ENCODE measurements at places on chromosomes 12 and 14.

DNA sequence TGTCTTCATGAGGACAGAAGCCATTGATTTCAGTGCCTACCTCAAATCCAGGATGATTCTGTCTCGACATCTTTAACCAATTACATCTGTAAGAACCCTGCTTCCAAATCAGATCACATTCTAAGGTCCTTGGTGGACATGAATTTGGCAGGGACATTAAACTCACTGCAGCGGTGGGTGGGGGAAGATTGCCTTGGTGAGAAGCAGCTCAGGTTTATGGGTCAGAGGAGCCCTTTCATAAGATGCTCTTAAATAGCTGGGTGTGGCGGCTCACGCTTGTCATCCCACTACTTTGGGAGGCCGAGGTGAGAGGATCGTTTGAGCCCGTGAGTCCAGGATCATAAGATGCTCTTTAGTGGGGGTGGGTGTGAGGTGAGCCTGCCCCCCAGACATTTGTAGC lies 42.9 kb downstream of the ELK3 start:
- DNase-seq = no peak

GRCh38 chr14:63182968-63183367 lies 21.3 kb upstream of the RHOJ start:
- no peak for DNase-seq

DNA sequence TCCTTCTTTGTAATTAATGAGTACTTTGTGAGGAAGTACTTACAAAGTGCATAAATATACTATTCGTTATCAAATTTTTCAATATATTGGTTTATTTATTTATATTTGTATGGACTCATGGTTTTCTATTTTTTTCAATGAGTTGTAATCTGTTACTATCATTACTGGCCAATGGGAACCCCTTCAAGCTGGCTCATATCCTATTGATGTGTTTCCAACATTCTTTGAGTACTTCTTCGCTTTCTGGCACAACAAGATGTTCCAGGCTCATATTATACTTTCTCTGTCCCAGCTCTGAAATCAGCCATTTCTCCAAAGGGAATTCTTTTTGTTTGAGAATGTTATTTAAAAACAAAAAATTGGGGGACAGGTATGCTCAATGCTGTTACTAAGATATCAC lies 17.5 kb downstream of the YBX3 start:
- no peak for DNase-seq

DNA sequence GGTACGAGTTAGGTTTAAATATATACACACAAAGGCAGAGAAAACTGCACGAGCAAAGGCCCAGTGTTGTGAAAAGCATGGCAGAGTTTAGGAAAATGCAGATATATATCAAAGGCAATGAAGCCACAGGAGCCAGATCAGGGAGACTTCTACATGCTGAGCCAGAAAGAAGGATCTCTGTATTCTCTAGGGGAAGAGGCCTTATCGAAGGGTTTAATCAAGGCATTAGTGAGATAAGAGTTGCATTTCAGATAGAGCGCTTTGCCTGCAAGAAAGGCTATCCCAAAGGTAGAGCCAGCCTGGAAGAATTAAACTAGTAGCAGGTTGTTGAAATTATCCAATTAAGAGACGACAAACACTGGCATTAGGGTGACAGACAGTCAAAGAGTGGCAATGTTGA lies 7.6 kb downstream of the PTPRO start:
- DNase-seq = no peak

GRCh38 chr12:19739195-19739776 lies 300.0 kb downstream of the AEBP2 start:
- DNase-seq = peak; percentile 5

- no peak for DNase-seq
Measured at GRCh38 chr14:68718023-68718990, 74.6 kb downstream of the ZFP36L1 start.

DNA sequence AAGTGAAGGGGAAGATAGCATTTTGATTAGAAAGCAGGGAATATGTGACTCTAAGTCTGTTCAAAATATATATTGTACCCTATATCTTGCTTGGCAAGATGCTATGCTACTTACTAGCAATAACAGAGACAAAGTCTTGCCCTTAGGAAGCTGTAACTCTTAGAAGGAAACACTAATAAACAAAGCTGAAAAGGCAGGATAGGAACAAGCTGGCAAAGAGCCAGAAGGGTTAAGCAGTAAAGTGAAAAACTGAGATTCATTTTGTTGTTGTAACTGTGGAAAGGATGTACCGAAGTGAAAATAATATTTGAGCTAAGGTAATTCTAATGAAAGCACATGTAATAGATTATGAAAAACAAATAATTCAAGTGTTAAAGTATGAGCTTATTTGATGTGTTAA lies 527.1 kb upstream of the FLRT2 start:
- DNase-seq = no peak

GRCh38 chr14:61387076-61387475 lies 65.7 kb downstream of the PRKCH start:
- no peak for DNase-seq

DNA sequence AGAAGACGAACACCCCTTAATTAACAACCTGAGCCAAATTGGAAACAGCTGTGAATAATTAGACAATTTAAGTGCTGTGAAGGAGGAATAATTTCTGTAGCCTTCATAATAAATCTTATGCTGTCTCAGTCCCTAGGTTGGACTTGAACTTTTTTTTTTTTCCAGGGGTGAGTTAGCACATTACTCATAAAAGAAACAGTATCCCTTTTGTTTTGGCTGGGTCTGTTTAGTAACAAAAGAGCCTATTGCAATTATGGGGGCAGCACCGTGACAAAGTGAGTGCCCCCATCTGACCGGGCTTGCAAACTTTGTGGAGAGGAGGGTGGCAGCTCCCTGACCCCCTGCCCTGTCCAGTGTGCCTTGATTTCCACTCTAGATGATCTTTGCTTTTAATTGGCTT lies 167.4 kb downstream of the DICER1 start:
- no peak for DNase-seq

DNA sequence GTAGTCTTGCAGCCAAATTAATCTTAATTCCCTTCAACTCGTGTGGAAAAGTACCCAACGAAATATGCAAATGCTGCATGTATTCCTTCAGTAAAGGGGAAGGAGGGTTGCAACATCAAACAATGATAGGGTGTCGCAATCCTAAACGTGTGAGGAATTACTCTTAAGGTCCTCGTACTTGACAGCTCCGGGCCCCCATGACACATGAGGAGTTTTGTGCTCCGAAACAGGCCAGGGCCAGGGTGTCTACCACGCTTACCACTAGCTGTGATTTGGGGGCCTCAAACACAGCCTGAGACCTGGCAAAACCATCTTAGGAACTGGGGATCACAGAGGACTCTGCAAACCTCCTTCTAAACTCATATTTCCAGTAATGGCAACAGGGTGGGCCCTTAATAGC lies 20.4 kb downstream of the FOS start:
- DNase-seq = no peak

DNA sequence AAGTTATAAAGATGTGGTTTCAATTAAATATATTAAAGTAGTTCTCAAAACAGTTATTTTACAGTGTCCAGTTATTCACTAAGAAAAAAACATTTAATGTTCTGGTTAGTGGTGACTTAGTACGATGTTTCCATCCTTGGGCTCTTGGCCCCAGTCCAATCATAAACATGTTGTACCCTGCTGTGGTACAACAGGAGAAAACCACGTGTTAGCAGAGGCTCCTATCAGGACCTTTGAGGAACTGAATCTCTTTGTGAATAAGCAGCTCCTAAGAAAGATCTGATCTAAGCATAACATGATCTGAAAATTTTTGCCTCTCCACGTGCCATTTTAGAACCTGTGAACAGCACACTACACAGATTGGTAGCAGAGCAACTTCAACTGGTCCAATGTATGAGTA lies 234.0 kb downstream of the SYT1 start:
- no peak for DNase-seq

DNA sequence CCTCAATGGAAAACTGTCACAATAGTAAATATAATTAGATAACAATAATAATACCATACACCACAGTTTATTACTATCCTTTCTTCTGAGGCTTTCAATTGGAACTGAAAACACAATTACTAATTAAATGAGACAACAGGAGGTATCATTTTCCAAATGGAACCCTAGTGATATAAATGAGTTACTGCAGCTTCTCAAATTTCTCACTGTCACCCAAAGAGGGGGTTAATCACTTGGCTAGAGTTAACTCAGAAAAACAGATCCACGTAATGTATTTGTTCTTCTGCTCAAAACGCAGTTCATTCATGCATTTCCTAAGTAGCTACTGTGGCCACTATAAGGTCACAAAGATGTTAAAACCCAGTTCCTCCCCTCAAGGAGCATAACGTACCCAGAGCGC lies 120.9 kb upstream of the FOXN3 start:
- DNase-seq = no peak

- DNase-seq = no peak
Measured at GRCh38 chr14:36773136-36773540, 111.5 kb downstream of the PAX9 start.

DNA sequence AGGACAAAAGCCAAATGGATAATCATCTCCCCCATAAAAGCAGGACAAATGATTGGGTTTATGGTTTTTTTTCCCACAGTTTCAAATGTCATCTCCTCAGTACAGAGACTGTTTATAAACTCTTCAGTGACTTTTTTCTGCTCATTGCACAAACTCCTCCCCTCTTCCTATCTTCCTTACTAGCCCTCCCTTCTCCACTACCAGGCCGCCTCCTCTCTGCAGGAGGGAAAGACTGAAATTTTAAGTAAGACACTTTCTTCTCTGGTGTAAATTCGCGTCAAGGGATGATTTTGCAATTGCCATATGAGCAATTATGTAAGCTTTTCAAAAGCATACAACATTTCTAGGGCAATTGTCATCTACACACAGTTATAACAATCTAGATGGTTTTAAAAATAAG lies 37.0 kb downstream of the BTG1 start:
- no peak for DNase-seq

DNA sequence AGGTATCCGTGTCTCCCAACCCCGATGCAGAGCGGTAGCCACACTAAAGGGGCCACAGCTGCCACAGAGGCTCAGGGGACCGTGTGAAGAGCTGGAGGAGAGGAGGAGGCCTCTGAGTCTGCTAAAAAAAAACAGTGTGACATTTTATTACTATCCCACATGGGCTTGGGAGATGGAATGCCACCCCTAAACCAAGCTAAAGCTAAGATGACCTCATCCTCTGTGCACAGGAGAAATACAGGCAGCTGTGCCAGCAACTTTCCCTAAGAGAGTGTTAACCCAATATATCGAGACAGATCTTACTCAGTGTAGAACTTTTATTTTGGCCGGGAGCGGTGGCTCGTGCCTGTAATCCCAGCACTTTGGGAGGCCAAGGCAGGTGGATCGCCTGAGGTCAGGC lies 18.0 kb downstream of the BCL2L14 start:
- DNase-seq = no peak

- no peak for DNase-seq
Measured at GRCh38 chr14:31127690-31128089, 79.9 kb downstream of the HECTD1 start.

GRCh38 chr12:117528538-117528937 lies 167.1 kb upstream of the NOS1 start:
- no peak for DNase-seq

GRCh38 chr12:96590970-96591369 lies 101.6 kb downstream of the CFAP54 start:
- no peak for DNase-seq

DNA sequence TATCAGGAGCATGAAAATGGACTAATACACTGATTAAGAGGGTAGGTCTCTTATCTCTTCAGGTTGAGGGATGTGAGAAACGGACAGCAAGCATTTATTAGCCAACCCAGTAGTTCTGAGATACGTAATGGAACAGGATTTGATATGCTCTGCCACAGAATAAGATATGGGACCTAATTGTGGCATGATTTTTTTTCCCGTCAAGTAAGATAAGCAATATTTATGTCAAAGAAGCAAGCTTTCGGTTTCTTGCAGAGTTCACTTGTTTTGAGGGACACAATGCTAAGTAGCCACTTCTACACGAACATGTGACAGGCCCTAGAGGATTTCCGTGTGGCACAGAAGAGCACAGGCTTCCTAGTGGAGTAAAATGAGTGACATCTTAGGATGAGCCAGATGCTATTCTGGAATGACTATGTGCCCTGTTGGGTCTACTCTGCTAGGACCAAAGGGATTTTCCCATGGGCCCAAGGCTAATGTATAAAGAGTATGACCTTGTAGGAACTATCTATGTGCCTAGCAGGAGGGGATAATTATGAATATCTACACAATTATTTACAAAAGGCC lies 57.9 kb downstream of the SLC38A1 start:
- DNase-seq = no peak

DNA sequence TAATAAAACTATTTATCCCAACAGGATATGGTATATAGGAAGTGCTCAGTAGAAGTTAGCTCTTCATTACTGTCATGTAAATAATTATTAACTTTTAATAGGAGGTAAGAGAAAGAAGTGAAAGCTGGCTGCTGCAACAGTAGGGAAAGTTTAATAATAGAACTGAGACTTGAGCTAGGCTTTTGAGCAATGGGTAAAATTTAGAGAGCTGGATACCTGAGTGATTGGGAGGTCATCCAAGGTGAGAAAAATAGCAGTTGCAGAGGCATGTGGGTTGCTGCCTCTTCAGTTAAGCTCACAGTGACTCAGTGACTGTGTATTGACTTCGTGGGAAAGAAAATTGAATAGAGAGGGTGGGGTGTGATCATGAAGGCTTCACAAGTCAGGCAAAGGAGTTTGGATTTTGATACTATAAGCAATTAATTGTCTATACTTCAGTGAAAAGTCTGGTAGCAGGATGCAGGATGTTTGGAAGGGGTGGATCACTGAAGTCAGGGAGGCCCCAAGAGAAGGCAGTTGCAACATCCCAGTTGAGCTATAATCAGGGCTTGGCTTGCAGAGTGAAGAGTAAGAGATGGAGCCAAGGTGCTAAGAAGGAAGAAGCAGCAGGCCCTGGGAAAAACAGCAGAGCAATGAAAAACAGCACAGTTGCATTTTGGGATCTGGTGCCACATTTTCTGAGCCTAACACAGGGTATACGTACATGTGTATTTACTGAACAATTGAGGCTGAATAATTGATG lies 172.0 kb upstream of the FRMD6 start:
- no peak for DNase-seq

DNA sequence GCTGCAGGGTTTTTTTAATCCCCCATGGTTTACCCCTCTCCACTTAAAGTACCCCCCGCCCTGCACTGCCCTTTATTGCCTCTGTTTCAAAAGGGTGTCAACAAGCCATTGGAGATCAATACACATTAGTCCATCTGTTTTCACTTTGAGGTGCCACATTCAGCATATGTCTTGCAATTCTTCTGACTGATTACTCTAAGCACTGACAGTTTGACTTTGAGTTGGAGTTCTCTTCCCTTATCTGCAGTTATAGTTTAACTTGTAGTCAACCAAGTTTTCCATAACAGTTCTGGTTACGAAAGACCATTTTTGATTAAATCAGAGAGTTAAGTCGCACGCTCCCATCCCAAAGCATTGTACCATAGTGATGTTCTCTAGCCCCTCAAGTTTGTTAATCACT lies 260.8 kb upstream of the TBX3 start:
- DNase-seq = no peak

GRCh38 chr12:54036620-54037359 lies 3.9 kb downstream of the HOXC5 start:
- no peak for DNase-seq

DNA sequence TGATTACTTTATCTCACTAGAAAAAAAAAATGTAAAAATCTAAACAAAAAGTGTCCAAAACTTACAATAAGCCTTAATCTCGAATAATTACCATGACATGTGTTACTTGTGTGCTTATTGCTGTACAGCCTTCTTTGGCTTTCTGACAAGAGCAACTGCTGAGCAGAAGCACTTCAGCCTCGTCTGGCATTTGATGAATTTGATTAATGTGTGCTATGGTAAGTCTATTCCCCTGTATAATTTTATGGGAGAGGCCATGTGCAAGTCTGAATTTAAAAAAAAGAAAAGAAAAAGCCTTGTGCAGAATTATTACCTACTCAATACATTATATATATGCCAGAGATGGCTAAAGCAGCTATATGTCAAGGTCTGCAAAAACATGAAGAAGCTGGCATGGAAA lies 113.9 kb downstream of the AEBP2 start:
- no peak for DNase-seq
